Activated CD4-positive, alpha-beta T cell treated with anti-CD3 and anti-CD28 coated beads for 48 hours (primary cell): ENCODE measurements at places on chromosomes 2 and 18.

GRCh38 chr18:48949606-48950535 is 894 bp downstream of the SMAD7 start:
- DNase-seq, result peak; percentile 36

GRCh38 chr2:11799826-11800225 is 53.4 kb downstream of the LPIN1 start:
- no peak for DNase-seq

DNA sequence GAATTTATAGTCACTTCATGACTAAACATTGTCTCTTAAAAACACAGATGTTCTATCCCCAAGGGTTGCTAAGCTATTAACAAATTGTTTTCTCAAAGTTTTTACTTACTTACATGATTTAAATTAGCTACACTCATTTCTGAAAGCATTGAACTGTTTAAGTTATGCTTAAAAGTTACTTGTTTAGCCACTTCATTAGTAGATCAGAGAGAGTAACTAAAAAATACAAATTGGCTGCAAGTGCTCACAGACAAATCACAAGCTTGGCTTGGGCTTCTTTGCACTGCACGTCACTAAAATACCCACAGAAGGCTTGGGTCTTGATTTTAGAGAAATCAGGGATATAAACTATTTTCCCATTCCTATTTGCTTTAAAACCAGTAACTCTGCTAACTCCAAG is 114.1 kb upstream of the SMAD7 start:
- DNase-seq, result no peak

DNA sequence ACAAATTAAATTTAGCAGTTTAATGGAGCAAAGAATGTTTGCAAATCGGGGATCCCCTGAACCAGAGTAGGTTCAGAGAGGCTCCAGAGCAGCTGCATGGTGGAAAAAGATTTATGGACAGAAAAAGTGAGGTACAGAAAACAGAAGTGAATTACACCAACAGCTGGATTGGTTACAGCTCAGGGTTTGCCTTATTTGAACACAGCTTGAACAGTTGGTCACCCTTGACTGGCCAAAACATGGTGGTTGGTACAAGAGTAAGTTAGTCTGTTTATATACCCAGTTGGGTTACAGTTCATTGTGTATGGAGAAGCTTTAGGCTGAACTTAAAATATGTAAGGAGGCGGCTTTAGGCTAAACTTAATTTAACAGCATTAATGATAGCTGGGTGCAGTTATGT is 5.4 kb upstream of the CDCA7 start:
- no peak for DNase-seq

DNA sequence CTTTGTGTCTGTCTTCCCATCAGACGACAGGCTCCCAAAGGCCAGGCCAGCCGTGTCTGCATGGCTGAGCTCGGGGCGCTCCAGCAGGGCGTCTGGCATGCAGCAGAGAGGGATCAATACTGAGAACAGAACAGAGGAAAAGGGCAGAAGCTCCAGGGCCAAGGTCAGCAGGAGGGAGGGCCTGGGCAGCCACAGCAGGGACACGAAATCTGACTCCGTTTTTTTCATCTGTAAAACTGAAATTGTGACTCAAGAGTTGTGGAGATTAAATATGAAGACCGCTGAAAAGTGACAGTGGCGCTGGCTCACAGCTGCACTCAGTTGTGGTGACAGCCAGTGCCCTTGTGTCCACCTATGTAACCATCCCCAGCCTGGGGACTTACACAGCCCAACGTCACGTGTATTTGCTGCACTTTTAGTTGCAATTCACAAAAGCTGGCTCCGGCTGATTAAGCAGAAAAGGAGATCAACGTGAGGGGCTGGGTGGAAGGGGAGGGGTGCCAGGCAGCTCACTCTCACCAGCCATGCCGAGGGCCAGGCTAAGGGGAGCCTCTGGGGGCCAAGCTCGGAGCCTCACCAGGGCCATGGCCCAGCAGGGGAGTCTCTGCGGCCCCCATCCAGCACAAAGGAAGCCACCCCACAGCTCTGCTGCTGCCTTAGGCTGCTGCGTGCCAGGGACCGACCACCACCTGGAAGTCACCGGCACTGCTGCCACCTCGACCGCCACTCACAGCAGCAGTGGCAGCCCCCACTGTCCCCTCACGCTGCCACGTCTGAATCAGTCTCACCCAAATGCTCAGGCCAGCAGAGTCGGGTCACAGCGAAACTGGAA is 74.7 kb downstream of the EIPR1 start:
- no peak for DNase-seq

- no peak for DNase-seq
Observed at GRCh38 chr2:218812861-218813260, 18.7 kb downstream of the PRKAG3 start.

DNA sequence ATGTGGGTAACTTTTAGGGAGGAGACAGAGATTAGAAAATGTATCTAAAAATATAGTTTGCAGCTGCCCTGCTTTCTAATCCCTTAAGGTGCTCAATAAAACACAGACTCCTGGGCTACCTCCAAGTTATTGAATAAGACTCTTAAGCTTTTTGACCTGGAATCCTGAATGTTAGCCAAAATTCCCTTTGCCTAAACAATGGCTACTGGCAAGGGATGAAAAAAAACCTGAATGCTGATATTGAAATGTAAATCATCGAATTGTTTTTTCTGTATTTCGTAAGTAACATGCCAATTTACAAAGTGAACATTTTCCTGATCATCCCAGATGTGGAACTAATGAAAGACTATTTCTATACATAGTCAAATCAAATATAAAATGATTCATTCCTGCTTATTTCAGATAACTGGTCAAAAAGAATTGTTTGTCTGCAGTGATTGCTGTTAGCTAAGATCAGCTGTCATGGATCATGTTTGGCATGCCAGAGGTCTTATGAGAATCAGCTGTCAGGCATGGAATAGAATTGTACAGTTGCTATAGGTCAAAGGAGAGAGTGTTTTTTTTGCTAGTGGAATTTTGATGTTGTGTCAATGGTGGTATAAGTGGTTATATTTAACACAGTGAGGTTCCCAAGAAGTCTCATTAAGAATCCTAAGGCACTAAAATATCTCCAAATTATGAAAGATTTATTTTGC is 363.6 kb upstream of the CWC22 start:
- DNase-seq, result no peak

- DNase-seq, result no peak
Observed at GRCh38 chr18:42030586-42031182, 75.7 kb downstream of the PIK3C3 start.

GRCh38 chr2:179264368-179265081 is at the start of gene SESTD1:
Gene SESTD1 (minus strand): TSS chr2:179264832. CDS start chr2:179191841, 72,991 bp downstream.
- DNase-seq, result peak; percentile 60

DNA sequence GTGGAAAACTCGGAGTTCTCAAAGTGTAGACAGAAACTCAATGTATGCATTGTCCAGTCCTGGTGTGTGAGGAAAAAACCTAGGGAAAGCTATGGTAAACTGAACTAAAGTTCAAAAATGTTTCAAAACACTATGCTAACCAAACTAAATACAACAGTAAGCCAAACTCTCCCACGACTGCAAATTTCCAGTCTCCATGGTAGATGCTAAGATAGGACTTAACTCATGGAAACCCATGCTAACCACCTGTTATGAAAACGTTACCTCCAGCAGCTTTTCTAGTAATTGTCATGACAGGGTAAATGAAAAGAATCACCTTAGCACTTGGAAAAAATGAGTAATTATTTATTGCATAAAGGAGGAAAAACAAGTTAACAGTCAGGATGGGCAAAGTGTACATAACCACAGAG is 135.7 kb upstream of the EPC2 start:
- DNase-seq, result no peak

DNA sequence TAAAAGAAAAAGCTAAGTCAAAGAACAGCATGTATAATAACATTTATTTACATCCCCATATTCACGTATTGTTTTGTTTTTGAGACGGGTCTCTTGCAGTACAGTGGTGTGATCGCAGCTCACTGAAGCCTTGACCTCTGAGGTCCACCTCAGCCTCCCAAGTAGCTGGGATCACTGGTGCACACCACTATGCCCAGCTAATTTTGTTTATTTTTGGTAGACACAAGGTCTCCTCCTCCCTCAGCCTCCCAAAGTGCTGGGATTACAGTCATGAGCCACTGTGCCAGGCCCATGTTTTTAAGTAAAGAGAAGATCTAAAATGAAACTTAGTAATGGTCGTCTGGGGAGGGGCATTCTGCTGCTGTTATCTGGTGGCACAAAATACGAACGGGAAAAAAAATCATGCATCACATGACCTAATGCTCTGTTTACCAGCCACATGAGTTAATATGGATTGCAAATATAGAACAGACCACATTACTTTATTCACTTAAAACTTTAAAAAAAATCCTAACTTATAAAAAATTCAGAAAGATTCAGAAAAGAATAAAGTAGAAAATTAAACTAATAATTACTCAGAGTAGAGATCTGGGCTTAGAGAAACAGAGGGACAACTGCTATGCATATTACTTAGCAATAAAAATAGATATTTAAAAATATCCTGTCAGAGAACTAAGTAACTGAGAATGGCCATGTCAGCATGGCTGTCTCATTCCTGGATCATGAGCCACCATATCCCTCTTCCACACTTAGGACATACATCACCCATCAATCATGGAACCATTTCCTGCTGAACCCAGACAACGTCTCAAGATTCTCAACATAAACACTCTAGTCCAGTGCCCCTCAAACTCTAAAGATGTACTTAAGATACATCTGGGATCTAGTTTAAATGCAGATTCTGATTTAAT is 7.3 kb downstream of the MMADHC start:
- no peak for DNase-seq

GRCh38 chr2:71618327-71619113 is 165.2 kb downstream of the DYSF start:
- no peak for DNase-seq

DNA sequence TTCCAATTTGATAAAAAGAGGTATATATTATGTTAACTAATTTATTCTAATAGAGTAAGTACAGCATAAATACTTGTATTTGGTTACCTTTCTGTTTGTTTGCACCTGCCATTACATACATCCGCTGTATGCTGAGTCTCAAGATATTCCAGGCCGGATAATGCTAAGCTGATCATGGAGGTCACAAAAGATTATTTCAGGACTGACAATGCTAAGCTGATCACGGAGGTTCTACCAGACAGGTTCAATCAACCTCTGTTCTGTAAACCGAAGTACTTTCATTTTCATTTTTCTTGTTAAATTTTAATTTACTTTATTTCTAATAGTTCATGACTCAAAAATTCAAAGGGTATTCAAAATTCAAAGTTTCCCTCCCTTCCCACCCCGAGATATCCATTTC is 31.1 kb downstream of the PNO1 start:
- no peak for DNase-seq

- DNase-seq, result no peak
Observed at GRCh38 chr2:229154381-229154780, 116.7 kb downstream of the PID1 start.

DNA sequence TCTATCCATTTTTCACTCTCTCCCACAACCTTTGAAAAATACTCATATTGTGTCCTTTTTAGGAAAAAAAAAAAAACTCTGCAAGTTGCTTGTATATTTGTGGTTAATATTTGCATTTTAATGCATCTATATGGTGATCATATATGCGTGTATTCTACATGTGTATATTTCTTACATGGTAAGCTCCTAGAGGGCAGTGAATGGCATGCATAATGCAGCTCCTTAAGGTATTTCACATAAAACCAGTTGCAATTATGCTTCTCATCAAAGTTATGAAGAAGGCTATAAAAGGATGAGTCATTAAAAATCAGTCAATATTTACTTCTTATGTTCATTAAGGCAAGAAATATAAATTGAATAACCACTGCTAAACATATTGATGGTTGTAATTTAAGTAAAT is 100.8 kb downstream of the LRP1B start:
- no peak for DNase-seq

DNA sequence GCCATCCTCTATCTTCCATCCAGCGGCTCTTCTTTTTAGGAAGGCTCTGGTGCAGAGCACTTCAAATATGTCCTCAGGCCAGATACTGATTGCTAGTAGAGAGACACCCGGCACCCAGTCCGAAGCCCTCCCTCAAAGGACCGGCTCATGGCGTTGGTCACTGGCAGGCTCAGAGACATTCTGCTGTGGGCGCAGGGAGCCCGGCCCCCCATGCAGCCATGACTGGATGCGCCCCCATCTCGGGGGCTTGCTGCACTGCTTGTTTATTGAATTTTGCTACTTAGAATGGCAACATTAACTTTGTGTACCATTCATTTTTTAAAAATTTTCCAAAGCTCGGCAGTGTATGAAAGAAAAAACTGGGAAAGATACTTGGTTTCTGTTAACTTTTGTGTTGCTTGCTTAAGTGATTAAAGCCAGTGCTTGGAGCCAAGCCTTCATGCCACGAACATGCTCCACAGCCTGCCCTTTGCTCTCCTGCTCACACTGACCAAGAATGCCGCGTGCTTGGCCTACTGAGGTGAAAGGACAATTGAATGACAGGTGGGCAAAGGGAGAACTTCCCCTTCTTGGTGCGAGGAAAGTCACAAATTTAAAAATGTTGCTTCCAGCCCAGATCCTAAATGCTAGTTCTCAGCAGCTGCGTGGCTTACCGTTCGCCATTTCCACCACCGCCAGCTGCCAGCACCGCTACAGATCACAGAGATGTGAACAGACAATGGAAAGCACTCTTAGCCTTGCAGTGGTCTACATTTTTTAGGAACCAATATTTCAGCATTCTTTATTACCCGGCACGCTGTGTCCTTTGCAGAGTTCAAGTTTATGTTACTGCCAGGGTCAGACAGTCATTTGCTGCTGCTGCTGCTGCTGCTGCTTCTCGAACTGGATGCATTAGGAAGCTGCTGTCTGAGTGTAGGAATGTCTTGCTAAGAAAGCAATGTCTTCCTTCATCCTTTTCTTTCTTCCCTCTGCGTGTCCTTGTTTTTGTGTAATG is 76.7 kb downstream of the FAM210A start:
- no peak for DNase-seq
